ENCODE measurements at places on chromosomes 16 and 17.

DNA sequence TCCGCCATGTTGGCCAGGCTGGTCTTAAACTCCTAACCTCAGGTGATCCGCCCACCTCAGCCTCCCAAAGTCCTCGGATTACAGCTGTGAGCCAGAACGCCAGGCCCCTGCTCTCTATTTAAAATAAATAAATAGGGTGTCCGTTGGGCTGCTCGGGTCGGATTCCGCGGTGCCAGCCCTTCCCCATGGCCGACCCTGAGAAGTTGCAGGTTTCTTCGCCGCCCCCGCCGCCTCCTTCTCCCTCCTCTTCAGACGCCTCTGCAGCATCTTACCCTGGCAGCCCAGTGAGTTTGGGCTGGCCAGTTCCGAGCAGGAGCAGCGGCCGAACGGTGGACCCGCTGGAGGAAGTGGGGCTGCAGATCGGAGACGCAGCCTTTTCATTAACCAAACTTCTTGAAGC is 1.7 kb upstream of the LUC7L start:
- DNase-seq: no peak

DNA sequence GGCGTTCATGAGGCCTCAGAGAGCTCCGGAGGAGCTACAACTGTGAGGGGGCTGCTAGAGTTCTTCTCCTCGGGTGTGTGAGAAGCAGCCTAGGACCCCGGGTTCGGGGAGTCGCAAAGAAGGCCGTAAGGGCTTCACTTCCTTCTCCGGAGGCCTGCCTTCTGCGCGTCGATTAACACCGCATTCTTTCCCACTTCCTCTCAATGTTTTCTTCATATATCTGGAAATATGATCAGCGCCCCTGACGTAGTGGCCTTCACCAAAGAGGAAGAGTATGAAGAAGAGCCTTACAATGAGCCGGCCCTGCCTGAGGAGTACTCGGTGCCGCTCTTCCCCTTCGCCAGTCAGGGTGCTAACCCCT is 449 bp downstream of the SMCR8 start:
- DNase-seq: no peak

DNA sequence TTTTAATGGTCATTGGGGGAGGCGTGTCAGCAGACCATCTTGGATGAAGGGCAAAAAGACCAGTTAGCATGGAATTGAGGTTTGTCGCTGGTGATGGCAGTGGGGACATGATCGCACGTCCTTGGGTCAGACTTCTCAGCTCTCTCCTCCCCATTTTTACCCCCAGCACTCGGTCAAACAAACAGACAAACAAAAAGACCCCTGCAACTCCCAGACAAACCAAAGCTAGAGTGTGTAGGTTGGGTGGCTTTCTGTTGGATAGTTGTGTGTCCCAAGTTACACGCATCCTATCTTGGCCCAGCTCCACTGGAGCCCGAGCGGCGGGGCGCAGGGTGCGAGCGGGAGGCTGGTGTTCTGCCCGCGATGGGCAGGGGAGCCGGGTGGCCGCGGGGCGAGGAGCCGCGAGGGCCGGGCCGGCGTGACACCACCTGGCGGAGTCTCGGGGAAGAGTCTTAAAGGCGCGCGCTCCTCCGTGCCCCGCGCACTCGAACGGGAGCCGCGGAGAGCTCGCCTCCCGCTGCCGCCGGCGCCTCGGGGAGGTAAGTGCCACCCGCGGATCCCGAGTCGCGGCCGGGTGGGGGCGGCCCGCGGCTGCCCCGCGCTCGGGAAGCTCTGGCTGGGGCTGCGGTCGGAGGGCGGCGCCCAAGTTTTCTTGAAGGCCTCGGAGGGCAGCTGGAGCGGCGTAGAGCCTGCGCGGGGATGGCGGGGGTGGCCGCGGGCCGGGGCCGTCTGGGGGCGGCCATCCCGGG is 18.5 kb upstream of the NTN1 start:
- DNase-seq: no peak

DNA sequence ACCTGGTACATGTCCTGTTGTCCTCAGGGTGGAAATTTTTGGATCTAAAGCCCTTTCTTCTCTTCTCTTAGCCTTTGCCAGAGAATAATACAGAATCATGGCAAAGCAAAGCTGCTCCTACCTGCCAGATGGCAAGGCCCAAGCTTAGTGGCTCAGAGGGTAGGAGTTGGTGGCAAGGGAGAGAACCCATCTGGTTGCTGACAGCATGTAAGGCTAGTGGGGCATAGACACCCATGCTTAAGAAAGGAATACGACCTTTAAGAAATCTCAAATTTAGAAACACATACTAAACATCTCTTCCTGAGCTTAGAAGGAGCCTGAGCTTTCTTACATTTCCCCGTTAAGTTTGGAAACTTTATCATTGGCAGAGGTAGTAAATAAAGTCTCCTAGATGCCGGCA is 395.0 kb upstream of the SOX9 start:
- no peak for DNase-seq

- DNase-seq: no peak
Measured at GRCh38 chr17:44202756-44203155, 3.1 kb upstream of the ATXN7L3 start.

DNA sequence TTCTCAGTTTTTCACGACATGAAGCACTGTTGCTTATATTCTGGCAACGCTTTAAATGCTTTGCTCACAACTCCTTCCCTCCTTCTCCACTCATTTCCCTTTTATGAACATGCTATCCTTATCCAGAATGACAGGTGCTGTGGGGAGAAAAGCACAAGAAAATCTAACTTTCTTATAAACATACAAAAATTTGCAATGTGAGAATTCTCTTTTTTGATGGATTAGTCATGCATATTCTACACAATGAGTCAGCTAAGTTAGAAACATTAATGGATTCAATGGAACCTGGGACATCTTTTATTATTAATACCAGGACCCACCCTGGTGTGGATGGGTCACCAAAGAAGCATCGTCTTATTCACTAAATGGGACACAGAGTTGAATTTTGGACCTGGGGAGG is 234.6 kb upstream of the CDH5 start:
- DNase-seq: no peak

All from kidney glomerular epithelial cell (primary cell).